Bronchial epithelial cell (primary cell): ENCODE measurements at places on chromosomes 7 and 10.
A peak's percentile ranks its signal among the peaks of the same experiment; 100 is the strongest.

GRCh38 chr10:63205421-63205820 lies 72.3 kb downstream of the NRBF2 start:
- no peak for DNase-seq

DNA sequence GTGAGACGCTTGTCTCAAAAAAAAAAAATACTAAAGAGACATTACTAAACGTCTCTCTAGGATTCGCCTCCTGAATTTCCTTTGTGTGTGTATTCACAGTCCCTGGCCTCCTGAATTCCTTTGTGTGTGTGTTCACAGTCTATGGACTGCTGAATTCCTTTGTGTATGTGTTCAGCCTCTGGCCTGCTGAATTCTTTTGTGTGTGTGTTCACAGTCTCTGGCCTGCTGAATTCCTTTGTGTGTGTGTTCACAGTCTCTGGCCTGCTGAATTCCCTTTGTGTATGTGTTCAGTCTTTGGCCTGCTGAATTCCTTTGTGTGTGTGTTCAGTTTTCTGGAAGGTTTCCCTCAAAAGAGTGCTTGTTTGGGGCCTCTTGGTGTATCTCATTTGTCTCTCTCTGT lies 8.2 kb downstream of the BMS1 start:
- no peak for DNase-seq

- no peak for DNase-seq
Observed at GRCh38 chr7:137950263-137950621, 51.6 kb downstream of the CREB3L2 start.

GRCh38 chr7:155839461-155839860 lies 27.2 kb upstream of the SHH start:
- DNase-seq = no peak

- peak; percentile 99 for DNase-seq
Observed at GRCh38 chr7:31493714-31494181, 20.1 kb upstream of the ITPRID1 start.

DNA sequence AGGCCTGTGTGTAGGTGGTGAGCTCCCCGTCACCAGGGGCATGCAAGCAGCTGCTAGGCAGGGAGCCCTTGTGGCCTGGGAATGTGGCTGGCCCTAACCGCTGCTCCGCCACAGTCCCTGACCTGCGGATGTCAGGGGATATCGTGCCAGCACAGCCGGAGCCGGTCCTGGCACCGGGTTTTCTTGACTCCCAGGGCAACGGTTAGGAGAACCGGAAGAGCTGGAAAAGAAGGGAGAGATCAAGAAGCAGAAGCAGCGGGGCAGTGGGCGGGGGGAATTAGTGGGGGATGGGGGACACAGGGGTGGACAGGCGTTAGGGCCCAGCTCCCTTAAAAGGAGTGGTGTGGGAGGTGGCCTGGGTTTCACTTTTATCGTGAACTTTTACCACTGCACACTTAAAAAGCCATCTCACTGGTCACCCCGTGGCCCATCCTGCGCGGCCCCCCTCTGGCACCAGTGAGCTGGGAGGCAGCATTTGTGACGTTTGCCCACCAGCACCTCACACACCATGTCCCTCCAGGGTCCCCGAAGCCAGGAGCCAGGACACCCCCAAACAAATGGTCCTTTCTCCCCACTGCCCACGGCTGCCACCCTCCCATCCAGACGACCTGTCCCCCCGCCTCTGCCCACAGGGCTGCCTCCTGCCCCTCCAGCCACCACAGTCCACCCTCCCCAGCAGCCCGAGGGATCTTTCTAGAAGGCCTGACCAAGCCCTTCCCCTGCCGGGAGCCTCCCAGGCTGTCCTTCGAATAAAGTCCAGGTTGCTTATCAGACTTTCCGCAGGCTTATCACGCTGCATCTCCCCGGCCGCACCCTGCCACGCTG lies 1.8 kb upstream of the MICALL2 start:
- no peak for DNase-seq

GRCh38 chr10:82288461-82288881 lies 413.5 kb downstream of the NRG3 start:
- DNase-seq = no peak

GRCh38 chr10:122113161-122113944 lies 124.4 kb downstream of the TACC2 start:
- DNase-seq = no peak

DNA sequence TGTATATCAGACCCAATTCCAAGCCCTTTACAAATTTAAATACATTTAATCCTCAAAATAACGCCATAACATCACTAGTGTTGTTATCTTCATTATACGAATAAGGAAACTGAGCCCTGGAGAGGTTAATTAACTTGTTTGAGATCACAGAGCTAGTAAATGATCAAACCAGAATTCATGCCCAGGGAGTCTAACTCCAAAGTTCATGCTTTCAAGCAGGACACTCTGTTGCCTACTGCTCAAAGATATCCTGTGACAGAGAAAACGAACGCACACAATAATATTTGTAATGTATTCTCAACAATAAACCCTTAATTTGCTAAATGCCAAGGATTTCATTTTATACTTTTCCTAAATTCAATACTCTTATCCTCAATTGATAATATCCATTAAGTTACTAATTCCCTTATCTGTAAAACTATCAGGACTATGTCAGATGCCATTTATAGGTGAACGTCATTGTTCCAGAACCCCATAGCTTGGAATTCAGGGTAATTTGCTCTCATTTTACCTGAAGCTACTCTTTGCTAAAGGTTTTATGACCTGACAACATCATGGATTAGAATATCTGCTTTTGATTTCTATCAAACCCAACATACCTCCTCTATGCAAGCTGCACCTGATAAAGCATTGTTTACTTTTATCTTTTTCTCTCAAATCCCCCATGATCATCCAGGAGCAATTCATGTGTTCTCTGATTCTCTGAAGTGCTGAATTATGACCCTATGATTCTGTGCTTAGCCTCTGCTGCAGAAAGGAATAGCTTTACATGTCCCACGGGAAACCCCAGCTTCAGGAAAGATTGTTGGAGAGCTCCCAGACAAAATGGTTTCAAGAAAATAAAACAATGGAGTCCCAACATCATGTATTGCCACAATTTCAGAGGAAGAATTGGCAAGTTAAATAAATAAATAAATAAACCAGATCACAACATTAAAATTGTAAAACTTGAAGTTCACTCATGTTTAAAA lies 150.2 kb upstream of the CDK1 start:
- no peak for DNase-seq

GRCh38 chr7:35267411-35267810 lies 13.5 kb upstream of the TBX20 start:
- no peak for DNase-seq

DNA sequence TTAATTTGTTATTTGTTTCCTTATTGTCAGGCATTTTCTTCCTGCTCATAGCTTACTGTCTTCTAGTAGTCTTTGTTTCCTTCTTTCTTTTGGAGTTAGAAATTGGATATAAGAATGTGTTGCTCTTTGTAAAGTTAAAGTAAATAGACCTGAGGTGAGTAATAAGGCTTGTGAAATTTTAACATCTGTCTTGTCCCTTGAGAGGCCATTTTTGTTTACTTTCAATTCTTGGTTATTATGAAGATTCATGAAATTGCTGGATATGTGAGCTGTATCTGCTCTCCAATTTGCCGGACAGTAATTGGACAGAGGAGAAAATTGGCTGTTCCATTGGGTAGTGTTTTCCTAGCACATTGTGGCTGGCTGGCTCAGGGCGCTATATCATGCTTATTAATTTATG lies 260.7 kb downstream of the EXOC4 start:
- peak; percentile 61 for DNase-seq

GRCh38 chr7:42380401-42380800 lies 143.4 kb upstream of the GLI3 start:
- no peak for DNase-seq

DNA sequence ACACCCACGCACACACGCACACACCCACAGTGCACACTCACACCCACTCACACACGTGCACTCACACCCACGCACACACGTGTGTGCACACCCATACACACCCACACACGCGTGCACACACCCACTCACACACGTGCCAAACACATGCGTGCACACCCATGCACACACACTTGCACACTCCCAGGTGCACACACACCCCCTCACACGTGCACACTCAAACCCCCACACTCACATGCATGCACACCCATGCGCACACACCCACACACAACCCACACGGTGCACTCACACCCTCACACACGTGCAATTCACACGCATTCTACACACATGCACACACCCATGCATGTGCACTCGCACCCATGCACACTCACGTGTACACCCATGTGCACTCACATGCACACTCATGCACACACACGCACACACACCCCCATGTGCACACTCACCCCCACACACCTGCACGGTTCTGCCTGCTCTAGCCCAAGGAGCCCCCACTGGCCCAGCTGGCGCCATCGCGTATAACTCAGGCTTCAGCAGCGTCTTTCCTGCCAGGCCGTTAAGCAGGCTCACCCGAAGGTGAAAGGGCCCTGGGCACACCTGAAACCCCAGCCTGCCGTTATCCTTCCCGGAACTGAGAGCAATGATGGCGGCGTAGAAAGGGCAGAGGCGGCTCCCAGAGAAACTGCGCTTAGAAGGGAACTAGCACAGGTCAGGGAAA lies 63.9 kb upstream of the PDGFA start:
- no peak for DNase-seq

DNA sequence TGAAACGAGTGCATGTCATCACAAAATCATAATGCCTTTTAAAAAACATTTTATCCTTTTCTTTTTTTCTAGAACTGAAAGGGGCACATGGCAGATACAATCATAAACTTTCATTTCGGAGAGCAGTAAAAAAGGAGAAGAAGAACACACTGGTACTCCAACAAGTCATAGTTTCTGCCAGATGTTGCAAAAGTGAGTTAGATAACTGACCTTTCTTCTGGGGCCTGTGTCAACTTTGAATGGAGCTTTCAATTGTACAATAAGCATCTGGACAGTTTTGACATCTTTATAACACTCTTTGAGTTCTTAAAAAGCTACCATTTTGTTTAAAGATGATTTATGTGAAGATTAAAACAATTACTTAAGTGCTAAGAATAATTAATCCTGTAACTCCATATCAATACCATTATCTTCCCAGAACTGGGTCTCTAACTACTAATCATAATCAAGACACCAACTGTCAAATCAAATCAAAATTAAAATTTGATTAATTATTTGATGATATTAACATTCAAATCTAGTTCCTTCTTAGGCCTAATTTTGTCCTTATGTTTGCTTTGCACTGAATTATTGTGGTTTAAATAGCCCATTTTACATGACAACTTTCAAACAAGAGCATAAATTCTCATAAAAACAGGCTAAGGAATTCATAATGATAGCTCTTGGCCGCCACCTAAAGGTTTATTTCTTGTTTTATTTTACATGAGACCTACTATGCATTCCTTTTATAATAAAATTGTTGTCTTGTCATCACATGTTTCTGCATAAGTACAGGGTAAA lies 19.5 kb upstream of the ITGB8 start:
- DNase-seq = peak; percentile 59

GRCh38 chr10:103925591-103925990 lies 7.6 kb upstream of the STN1 start:
- no peak for DNase-seq

DNA sequence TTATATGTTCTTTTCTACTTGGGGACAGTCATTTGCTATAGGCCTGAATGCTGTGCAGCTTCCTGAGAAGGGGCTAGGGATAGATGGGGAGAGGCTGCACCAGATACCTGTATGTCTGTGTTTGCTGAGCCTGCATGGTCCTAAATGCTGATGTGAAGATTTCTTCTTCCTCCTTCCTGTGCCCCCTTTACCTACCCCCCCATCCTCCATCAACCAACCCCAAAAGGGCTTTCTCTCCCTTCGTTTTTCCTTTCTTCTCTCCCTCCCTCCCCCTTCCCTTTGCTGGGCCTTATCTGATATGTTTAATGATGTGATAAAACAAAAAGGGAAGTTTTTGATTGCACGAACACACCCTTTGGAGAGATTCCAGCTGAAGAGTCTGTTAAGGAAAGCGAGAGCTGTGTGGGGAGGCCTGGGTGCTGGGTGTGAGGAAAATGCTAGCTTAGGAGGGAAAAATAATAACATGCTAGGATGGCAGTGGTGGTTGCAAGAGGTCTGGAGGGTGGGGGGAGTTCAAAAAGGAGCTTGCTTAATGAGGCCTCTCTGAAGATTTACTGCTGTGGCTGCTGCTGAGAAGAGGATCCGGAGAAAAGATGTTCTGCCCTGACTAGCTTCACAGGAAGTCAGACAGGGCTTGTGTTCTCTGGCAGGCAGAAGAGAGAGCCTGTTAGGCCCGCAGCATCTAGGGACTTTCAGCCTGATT lies 101.8 kb downstream of the SAMD9 start:
- DNase-seq = peak; percentile 20

DNA sequence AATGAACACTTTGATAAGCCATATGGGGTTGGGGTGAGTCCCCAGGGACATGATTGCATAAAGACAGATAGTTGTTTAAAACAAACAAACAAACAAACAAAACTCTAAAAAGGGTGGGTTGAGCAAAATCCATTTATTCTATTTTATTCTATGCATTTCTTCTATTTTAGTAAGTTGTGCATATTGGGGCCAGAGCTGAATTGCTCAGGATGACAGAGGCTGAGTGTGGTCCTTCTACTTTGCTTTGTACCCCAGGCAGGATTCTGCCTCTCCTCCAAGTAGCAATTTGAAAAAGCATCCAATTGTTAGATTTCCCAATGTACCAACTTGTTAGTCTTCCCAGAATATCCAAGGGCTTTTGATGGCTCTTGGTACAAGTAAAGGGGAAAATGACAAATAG lies 29.2 kb upstream of the XPNPEP1 start:
- no peak for DNase-seq

GRCh38 chr7:44320141-44320540 lies 5.3 kb downstream of the CAMK2B start:
- no peak for DNase-seq

- no peak for DNase-seq
Observed at GRCh38 chr7:104922182-104923009, 91.6 kb upstream of the KMT2E start.

DNA sequence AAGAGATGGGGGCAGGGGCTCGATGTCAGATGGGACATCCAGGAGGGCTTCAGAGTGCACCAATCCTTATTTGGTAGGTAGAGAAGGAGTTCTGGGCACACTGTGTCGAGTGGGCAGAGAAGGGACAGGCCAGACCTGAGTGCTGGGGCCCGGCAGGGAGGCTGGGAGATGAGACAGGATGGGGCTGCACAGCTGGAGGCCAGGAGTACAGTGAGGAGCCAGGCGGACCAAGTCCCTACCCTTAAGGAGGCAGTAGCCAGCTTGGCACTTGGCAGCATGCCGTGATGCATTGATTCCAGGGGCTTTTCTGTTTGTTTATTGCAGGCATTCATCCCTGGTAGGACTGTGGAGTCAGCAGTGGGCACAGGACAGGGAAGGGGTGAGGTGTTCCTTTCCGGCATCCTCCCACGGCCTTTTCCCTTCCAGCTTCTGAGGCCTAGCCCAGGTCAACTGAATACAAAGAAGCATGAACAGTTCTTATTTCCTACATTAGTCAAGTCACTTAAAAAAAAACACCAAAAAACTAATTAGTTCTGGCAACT lies 168.8 kb upstream of the CDCA7L start:
- no peak for DNase-seq
